ENCODE measurements at places on chromosomes 7 and 10.

GRCh38 chr7:6375348-6376101 lies 72.2 kb downstream of the DAGLB start:
- no peak for DNase-seq

DNA sequence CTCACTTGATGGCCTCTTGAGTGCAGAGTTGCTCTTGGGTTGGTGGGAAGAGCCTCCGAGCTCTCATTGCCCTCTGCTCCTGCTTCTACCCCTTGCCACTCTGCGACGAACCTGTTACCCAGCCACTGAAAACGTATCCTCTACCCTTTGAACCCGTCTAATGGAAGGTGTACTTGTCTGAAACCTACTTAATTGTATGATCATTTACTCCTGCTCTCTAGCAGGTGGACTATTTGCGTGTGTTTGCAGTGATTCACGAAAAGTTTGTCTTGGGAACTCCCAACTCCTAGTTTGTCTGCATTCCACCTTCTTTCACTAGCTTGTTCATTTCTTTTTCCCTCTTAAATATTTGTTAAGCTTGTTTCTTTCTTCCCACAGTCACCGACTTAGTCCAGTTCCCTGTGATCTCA lies 503 bp downstream of the CROT start:
- no peak for DNase-seq

DNA sequence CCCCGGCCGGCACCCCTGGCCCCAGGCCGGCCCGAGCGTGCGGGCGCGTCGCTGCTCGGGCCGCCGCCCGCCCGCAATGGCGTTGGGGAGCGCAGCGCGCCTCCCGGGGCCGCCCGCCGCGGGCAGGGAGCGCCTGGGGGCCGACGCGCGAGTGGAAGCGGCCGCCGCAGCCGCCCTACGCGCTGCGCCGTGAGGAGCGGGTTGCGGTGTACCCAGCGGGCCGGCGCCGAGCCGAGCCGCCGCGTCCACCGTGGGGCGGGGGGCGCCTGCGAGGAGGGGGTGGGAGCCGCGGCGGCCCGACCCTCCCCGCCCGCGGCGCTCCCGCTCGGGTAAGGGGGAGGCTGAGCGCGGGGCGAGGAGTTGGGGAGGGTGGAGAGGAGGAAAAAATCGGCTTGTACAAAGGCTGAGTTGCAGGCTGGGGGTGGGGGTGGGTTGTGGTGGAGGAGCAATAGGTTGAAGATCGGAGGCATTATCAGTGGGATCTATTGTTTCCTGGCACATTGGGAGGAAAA lies 473 bp downstream of the PPP1R9A start:
- DNase-seq, result peak; percentile 4

GRCh38 chr10:89163265-89163995 lies 43.7 kb downstream of the CH25H start:
- no peak for DNase-seq

- DNase-seq, result no peak
Measured at GRCh38 chr10:131775833-131776232, 125.0 kb upstream of the PPP2R2D start.

- no peak for DNase-seq
Measured at GRCh38 chr7:80187279-80187678, 52.6 kb downstream of the GNAI1 start.

DNA sequence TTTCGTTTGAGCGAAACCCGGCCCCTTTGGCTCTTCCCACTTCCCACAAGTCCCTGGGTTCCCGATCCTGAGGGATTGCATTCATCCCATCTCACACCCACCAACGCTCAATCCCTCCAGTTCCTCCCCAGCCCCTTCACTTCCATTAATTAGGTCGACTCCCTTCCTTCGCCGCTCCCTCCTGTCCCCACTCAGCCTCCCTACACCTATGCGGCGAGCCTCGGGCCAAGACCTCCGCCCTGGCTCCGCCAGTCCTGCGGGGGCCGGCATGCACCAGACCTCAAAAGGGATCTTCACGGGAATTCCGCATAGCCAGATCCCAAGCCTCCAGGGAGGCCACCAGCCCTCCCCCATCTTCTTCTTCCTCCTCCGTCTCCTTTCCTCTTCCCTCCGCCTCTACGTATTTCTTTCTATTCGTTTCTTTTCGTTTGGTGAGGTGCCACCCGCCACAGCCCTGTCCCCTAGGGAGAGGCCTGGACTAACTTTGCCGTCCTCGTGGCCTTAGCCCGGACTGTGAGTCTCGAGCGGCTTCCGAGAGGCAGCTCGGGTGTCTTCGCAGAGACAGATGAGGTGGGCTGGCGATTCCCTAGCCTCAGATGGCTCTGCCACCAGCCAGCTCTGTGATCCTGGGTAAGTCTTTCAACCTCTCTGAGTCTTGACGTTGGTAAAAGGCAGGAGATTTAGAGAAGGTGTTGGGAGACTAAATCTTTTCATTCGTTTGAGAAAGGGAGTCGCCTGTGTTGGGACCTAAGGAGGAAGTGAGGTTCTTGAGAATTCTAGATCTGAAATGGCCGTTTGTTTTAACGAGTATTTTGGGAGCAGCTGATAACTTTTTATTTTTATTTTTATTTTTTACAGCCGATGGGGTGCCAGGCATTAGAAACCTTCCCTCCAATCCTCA lies 8.1 kb upstream of the LBX1 start:
- DNase-seq, result no peak

DNA sequence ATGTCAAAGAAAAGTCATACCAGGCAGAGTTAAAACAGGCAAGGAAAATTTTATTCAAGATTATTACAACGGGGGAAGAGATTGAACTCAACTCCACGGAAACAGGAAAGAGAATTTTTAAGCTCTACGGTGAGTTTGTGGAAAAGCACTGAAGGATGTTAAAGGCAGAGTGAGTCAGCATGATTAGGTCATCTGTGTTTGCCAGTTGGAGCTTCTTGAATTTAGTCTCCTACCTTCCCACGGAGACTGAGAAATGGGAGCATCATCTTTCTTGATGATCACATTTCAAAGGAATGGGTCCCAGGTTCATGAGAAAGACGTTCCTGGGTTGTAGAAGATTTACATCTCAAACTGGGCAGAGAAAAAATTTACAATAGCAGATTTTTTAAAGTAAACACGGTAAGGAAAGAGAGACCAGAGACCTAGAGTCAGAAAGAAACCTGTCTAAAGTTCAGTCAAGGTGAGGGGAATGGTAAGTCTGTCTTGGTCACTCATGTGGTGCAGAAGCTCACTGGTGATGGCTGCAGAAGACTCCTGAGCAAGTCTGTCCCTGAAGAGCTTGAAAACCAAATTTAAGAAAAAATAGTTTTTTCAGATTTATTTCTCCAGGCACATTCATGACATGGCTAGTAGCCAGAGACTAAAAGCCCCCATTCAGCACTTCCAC lies 516.9 kb upstream of the LRRN3 start:
- no peak for DNase-seq

DNA sequence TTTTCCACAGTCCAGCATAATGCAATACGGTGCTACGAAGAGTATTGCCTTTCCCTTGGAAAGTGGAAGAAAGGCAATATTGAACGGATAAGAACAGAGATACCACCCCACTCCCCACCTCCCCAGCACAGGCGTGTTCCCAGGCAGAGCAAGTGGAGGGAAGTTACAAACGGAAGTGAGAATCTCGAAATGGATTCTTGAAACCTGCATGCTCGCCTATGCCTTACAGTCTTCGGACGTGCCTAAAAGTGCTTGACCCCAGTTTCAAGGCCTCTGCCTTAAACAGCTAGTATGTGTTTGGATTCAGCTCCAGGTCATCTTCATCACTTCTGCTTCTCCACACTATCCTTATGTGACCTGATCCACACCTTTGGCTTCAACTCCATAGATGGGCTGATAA lies 35.0 kb upstream of the USP6NL start:
- DNase-seq, result no peak

DNA sequence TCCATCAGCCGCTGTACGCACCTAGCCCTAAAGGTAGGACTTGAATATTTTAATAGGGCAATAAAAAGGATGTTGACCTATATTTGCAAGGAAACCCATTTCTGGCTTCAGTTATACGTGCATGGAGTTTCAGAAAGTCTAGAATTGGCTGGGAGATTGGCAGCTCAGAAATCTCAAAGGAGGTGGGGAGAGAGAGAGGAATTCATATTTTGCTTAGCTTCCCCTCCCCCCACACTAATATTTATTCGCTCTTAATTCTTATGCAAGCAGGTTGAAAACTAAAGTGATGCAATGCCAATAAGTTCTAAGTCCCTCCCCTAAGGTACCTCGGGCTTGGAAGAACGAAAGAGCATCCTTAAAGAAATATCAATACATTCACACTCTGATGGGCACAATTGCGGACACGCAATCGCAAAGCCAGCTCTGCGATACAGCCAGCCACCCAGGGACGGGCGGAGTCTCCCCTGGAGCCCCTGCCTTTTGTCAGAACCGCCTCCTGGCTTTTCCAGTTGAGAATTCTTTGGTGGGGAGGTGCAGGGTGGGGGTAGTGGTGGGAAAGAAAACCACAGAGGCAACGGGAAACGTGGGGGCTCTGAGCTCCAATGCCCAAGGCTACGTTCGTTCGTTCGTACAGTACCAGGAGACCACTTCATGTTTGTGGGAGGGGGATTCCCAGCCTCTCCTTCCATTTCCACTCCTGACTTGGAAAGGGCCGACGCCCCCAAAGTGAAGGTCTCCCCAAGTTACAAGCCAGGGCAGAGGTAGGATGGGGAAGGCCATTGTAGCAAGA lies 1.3 kb downstream of the SHH start:
- DNase-seq, result no peak

DNA sequence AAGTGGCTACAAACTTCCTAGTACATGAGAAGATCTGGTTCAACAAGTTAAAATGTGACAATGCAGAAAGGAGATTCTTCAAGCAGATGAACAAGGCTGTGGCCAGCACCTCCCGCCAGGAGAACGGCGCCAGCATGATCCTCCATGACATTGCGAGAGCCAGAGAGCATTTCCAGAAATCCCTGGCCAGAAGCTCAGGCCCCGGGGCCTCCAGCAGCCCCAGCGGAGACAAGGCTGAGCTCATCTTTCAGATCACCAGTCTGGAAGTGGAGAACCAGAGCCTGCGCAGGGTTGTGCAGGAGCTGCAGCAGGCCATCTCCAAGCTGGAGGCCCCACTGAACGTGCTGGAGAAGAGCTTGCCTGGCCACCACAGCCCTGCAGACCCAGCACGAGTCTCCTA lies 40.1 kb upstream of the ZNF273 start:
- DNase-seq, result no peak

GRCh38 chr7:152052771-152053170 lies 27.3 kb downstream of the GALNT11 start:
- DNase-seq, result no peak

GRCh38 chr10:25508112-25508815 lies 333.5 kb downstream of the GPR158 start:
- DNase-seq, result no peak

DNA sequence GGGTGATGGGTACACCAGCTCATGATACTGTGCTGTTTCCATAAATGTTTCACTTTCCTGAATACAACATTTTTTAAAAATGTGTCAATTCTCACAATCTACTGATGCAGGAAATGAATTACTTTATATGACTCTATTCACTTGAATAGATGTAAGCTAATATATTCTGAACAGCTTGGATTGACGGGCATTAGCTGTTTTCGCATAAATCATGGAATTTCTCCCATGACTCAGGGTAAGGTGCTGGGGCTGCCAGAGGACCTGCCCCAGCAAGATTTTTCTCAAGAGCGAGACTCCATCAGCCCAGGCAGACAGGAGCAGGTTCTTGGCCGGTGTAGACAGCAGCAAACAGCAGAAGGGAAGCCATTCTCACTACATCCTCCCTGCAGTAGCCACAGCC lies 107.1 kb downstream of the PFKFB3 start:
- no peak for DNase-seq

- DNase-seq, result no peak
Measured at GRCh38 chr7:30022991-30023390, 3.5 kb downstream of the FKBP14 start.

DNA sequence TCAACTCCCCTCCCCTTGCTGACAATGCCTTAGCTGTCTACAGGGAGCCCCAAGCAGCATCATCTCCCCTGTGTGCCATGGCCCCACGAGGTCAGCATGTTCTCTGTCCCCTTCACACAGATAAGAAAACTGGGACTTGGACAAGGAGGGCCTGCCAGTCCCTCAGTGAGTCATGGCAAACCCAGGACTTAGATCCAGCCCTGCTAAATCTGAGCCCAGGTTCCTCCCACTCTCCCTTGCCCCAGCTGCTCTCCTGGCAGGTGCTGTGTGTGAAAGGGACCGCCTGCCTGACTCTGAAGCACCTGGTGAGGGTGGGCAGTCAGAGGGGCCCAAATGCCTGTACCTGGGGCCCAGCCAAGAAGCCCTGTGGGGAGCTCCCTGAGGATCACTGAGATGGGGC lies 7.4 kb downstream of the CRHR2 start:
- no peak for DNase-seq

GRCh38 chr10:73060738-73061635 lies 35.7 kb downstream of the P4HA1 start:
- DNase-seq, result peak; percentile 39

DNA sequence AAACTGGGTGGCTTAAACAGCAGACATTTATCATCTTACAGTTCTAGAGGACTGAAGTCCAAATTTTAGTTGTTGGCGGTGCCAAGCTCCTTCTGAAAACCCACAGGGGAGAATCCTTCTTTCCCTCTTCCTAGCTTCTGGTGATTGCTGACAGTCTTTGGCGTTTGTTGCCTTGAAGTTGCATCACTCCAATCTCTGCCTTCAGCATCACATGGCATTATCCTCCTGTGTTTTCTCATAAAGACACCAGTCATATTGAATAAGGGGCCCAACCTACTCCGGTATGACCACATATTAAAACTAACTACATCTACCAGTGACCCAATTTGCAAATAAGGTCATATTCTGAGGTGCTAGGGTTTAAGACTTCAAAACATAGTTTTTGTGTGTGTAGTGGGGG lies 472.1 kb upstream of the IGFBP3 start:
- no peak for DNase-seq

DNA sequence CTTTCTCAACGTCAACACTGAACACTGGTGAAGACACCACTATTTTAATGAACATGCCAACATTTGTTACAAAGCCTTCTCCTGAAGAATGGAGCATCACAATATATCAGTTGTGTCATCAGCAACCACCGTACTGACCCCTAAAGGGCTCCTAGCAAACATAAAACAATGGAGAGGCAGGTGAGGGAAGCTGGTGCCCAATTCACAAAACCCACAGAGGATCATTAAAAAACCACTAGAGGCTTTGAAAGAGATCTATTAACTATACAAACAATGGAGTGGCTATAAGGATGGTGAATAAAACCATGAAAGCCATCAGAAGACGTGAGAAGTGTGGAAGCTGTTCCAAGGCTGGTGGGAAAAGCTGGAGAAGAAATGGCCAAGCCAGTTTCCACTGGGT lies 150.8 kb downstream of the FAM107B start:
- DNase-seq, result no peak
